Activated T-helper 1 cell treated with anti-CD3 and anti-CD28 coated beads, Interleukin-12 subunit alpha, Interleukin-12 subunit beta, Interleukin-2, Interleukin-4 antibody, amounts not matched to agents 30 ng/mL and 10 ng/mL and 1 ng/mL, durations not matched to agents 14 hours and 24 hours and 36 hours (primary cell): ENCODE measurements at places on chromosomes 1 and 21.

GRCh38 chr1:119040906-119041305 lies 52.8 kb upstream of the TBX15 start:
- no peaks in the 10 kb centered on the region for H3K4me1 ChIP-seq
- peaks cover 5% of the 10 kb centered on the region for H3K36me3 ChIP-seq
- H3K27me3 ChIP-seq: no peaks in the 10 kb centered on the region
- H3K4me3 ChIP-seq: no peak overlapping the region
- DNase-seq: no peak

GRCh38 chr1:176626572-176627061 lies 163.6 kb downstream of the PAPPA2 start:
- H3K27ac ChIP-seq: no peak overlapping the region
- no peaks in the 10 kb centered on the region for H3K36me3 ChIP-seq
- no peaks in the 10 kb centered on the region for H3K4me1 ChIP-seq
- no peak for DNase-seq
- H3K27me3 ChIP-seq: no peaks in the 10 kb centered on the region

DNA sequence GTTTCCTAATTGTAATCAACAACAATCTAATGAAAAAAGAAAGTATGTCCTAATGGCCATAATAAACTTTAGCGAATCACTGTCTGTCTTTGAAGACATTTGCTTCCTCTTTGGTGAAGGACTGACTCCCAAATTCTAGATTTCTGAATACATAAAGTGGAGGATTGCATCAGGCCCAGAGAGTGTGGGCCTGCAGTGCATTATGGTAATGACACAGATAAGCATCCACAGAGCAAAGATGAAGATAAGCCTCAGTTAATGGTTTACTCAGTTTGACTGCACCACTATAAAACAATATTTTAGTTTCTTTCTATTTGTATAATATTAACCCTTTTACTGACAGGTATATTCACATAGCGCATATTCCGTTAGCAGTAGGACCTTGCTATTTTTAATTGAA lies 365.5 kb downstream of the KCTD3 start:
- DNase-seq: no peak
- no peak overlapping the region for H3K4me3 ChIP-seq
- H3K27ac ChIP-seq: no peak overlapping the region

- no peaks in the 10 kb centered on the region for H3K36me3 ChIP-seq
- no peak for DNase-seq
- H3K27ac ChIP-seq: no peak overlapping the region
- no peaks in the 10 kb centered on the region for H3K27me3 ChIP-seq
- H3K4me1 ChIP-seq: no peaks in the 10 kb centered on the region
Measured at GRCh38 chr1:97170300-97170699, 448.7 kb downstream of the PTBP2 start.

GRCh38 chr1:220803401-220804201 lies 16.9 kb downstream of the MTARC1 start:
- no peak overlapping the region for H3K27ac ChIP-seq
- no peaks in the 10 kb centered on the region for H3K27me3 ChIP-seq
- no peaks in the 10 kb centered on the region for H3K4me1 ChIP-seq
- no peak for DNase-seq
- H3K4me3 ChIP-seq: no peak overlapping the region

- no peaks in the 10 kb centered on the region for H3K27me3 ChIP-seq
- H3K36me3 ChIP-seq: peaks cover 28% of the 10 kb centered on the region
- H3K4me3 ChIP-seq: no peak overlapping the region
- peaks cover 51% of the 10 kb centered on the region for H3K4me1 ChIP-seq
- peak overlapping the region; percentile 50 for H3K27ac ChIP-seq
Measured at GRCh38 chr1:204450461-204451257, 39.0 kb upstream of the PPP1R15B start.

DNA sequence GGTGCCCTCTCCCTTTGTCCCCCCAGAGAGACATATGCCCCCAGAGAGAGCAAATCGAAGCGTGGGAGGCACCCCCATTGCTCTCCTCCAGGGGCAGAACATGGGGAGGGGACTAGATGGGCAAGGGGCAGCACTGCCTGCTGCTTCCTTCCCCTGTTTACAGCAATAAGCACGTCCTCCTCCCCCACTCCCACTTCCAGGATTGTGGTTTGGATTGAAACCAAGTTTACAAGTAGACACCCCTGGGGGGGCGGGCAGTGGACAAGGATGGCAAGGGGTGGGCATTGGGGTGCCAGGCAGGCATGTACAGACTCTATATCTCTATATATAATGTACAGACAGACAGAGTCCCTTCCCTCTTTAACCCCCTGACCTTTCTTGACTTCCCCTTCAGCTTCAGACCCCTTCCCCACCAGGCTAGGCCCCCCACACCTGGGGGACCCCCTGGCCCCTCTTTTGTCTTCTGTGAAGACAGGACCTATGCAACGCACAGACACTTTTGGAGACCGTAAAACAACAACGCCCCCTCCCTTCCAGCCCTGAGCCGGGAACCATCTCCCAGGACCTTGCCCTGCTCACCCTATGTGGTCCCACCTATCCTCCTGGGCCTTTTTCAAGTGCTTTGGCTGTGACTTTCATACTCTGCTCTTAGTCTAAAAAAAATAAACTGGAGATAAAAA lies 8.4 kb downstream of the EFNA3 start:
- DNase-seq: no peak
- H3K27ac ChIP-seq: no peak overlapping the region
- peaks cover 31% of the 10 kb centered on the region for H3K4me1 ChIP-seq

- no peaks in the 10 kb centered on the region for H3K4me1 ChIP-seq
- no peak overlapping the region for H3K27ac ChIP-seq
- DNase-seq: peak; percentile 25
- H3K36me3 ChIP-seq: no peaks in the 10 kb centered on the region
Measured at GRCh38 chr1:222095606-222096475, 354.0 kb upstream of the DUSP10 start.

- H3K36me3 ChIP-seq: peaks cover 2% of the 10 kb centered on the region
- H3K4me1 ChIP-seq: peaks cover 82% of the 10 kb centered on the region
- H3K4me3 ChIP-seq: peak overlapping the region; percentile 24
- peak; percentile 70 for DNase-seq
- H3K27me3 ChIP-seq: peaks cover 33% of the 10 kb centered on the region
- peak overlapping the region; percentile 57 for H3K27ac ChIP-seq
Measured at GRCh38 chr1:206769304-206769731, 1.3 kb upstream of the IL19 start.

- H3K36me3 ChIP-seq: no peaks in the 10 kb centered on the region
- H3K4me1 ChIP-seq: no peaks in the 10 kb centered on the region
- DNase-seq: no peak
Measured at GRCh38 chr1:44390277-44390676, 14.8 kb upstream of the RNF220 start.
